NCI-H187 (cell line): ENCODE measurements at places on chromosomes 16 and 17.

- DNase-seq: no peak
Measured at GRCh38 chr17:3543453-3543852, 14.2 kb downstream of the TRPV3 start.

DNA sequence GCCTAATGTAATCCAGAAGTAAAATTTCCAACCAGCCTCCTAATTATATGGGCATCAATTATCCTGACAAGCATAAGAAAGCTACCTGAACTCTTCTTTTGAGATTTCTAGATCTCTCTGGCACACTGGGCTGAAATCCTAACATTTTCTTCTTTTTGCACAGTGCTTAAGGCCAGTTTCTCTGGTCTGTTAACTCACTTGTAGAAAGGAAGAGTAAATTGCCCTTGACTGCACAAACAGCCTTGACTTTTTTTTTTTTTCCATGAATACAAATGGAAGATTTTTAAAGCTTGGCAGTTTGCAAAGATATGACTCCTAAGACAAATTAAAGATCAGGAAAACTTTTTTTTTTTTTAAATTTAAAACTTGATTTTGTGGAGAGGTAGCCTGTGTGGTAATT is 291.2 kb upstream of the MON1B start:
- DNase-seq: no peak

DNA sequence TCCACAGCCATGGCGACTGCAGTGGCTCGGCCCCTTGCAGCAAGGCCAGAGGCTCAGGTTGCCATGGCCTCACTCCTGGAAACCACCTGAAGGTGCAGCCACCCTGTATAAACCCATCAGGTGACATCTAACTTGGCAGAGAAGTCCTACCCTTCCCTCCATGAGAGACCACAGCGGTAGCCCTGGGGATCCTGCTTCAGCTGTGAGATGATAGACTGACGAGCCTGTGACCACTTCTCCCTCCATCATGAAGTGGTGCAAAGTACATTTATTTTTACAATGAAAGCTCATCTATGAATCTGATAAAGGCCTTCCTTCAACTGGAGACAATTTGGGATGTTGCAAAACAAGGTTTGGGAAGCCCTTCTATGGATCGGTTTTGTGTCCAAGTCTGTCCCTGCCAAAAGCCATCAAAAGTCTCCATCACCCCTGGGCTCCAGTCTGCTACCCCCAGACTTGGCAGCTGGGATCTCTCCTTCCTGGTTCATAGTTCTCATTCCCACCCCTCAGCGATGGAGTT is 1.8 kb downstream of the ZACN start:
- no peak for DNase-seq

- no peak for DNase-seq
Measured at GRCh38 chr16:50585331-50585776, 37.2 kb downstream of the NKD1 start.

GRCh38 chr16:57042157-57043111 is 49.9 kb upstream of the CPNE2 start:
- DNase-seq: no peak
